ENCODE measurements at places on chromosomes 3 and 15. TPM values are rescaled to one million over a fixed set of nuclear protein-coding genes. Genes with fewer than 3 reads are reported as not detected.

DNA sequence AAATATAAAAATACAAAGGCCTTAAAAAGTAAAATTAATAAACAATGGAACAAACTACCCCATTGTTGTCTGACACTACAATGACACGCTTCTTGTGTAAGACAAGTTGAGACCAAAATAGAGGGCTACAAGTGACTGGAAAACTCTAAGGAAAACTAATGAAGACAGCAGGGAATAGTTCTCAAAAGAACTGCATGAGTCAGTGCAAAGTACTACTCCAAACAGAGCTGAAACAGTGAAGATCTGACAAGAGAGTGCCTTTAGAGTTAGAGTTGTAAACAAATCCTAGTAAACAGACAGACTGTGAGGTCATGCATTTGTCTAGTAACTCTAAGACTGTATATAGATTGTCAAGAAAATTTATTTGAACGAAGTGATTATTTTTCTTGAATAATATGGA, 233.9 kb downstream of the BBX start:
- no peak for DNase-seq

DNA sequence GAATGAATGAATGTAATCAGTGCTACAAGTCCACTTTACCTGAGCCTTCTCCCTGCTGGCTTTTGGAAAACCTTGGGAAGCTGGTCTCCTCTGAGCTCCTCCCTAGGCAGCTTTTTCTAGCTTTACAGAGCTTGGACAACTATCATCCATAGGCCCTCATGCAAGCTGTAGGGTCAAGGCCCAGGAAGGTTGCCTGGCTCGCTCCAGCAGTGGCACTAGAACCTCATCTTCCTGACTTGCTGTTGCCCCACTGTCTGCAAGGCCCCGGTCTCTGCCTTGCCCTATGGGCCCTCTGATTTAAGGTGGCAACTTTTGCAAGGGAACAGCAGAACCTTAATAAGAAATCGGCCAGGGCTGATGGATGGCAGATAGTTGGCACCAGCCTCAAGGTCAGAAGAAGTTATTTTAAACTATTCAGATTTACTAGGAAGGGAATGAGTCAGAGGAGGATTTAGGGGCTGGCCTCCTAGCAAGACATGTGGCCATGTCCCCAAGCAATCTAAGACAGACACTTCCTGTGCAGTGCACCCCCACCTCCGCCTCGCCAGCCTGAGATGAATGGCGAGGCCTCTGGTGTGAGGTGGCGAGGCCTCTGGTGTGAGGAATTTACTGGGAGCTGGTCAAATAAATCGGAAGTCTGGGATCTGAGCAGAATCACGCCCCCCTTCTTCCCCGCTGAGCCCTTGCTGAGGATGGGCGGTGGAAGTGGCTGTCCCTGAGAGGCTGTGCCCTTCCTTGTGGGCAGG, 180.8 kb downstream of the MEGF11 start:
- no peak for DNase-seq

DNA sequence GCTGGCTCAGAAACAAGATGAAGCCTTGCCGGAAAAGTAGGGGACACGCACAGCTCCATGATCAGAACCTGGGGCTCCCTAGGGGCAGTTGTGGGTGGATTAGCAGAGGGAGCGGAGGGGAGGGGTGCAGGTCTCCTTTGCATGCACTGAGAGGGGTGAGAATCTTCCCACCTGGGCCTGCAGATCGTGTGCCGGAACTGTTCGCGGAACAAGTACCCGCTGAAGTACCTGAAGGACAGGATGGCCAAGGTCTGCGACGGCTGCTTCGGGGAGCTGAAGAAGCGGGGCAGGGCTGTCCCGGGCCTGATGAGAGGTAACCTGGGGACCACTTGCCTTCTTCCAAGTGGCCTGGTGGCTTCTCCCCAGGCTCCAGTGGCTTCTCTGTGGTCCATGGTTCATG, 24.5 kb upstream of the NR2C2 start:
- DNase-seq, result no peak

GRCh38 chr3:189683546-189684255, 52.5 kb downstream of the TP63 start:
- no peak for DNase-seq

Gene DTX3L
- 17.3 TPM for total RNA-seq

DNA sequence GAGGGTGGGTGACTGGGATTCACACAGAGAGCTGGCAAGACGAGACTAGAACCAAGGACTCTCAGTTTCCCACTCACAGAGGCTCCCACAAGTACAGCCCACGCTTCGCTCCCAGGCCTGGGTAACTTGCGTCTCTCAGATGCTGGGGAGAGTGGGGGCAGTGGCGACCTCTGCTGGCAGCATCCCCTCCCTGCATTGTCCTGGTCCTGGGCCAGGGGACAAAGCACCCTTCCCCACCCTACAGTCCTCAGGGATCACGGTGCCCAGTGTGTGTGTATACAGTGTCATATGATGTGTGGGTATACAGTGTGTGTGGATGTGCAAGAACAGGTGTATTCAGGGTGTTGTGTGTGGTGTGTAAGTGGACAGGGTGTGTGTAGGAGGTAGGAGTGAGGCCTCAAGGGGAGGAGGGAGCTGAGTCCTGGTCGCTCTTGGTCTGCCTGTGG, 12.8 kb downstream of the VILL start:
- no peak for DNase-seq

DNA sequence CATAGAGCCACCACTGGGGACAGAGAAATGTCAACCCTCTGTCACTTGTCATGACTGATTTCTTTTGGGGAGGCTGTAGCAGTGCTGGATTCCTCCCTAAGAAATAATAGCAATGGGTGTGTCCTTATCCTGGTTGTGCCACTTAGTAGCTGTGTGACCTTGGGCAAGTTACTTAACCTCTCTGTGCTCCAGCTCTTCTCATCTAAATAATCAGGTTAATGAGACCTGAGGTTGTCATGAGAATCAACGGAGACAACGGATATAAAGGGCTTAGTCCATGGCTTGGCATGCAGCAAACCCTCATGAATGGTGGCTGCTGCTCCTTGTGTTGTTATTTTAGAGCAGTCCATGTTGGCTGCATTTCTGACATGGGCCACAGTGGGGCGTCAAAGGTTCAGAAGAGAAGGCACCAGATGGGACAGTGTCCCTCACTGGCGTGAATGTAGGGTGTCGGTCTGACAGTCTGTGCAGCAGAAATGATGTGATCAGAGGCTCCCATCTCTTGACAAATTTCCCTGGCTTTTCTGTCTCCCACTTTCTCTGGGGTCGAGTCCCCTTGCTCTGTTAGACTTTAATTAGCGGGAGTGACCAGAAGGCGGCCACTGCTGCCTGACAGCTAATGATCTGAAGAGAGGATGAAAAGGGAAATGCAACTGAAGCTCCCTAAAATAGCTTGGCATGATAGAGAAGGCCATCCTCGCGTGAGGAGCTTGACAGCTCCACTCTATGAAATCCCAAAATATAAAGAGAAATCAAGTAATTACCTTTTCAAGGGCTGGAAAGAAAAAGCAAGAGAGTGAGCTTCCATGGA, 209.4 kb downstream of the CADPS start:
- DNase-seq, result peak; percentile 72

Gene OGG1
- total RNA-seq, result 22.8 TPM

Gene FMN1
- 15.8 TPM for total RNA-seq

DNA sequence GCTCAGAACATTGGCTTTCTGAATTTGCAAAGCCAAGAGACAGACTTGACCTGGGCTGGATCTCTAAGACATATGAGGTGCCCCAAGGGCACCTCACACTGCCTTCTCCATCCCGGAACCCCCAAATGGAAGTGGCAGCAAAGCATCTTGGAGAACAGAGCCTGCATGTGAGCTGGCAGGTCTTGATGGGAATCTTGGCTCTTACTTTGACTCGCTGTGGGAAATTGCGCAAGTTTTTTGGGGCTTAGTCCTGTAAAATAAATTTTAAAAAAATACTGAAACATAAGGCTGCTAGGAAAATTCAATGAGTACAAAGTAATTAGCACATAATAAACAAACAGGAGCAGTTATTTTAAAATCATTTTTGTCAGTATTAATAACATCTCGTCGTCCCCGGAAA, 13.7 kb upstream of the SEC22A start:
- DNase-seq, result no peak

Gene ADAMTS17
- total RNA-seq, result 18.3 TPM

- no peak for DNase-seq
These were observed 28.6 kb downstream of the MEGF11 start for GRCh38 chr15:66224946-66225345.

Gene ATP2C1
- total RNA-seq, result 78.3 TPM

Gene EPHA3
- total RNA-seq, result 1.8 TPM

Gene USP13
- total RNA-seq, result 5.4 TPM

- DNase-seq, result no peak
These were observed 2.7 kb upstream of the CSTA start for GRCh38 chr3:122322095-122323075.

- DNase-seq, result no peak
These were observed 785 bp upstream of the MYRIP start for GRCh38 chr3:39808467-39809180.

DNA sequence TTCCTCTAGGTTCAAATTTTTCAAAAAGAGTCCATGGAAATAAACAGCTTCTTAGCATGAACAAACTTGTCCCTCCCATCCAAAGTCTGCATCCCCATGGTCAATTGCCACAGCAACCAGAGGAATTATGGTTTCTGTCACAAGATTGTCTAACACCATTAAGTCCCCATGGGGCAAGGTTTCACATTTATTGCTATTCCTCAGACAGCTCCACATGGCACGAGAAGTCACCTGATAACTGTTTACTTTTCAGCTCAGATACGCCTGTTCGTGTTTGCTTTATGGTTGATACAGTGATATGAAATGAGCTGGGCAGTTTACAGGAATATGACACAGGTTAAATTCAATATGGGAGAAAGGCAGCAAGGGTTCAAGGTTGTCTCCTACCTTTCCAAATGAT, 37.9 kb upstream of the MUC13 start:
- DNase-seq, result no peak

- DNase-seq, result no peak
These were observed 1.9 kb downstream of the FSD2 start for GRCh38 chr15:82803793-82804574.

GRCh38 chr3:61778095-61778494, 216.7 kb downstream of the PTPRG start:
- DNase-seq, result no peak

Gene CELF6
- 0.45 TPM for total RNA-seq

DNA sequence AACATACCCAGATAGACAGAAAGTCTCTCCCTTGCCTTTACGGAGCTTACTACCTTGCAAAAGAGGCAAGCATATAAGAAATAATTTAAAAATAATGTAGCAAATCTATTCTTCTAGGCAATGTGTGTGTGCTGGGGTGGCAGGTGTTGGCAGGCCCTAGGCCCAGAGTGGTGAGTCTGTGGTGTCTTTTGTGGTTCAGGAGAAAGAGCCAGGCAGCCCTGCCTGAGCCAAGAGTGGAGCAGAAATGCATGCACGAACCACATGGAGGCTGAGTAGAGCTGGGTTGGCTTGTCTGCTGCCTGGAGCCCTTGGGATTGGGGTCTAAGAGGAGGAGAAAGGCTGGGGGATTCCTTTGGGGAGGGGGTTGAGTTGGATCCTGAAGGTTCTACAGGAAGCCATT, 70.2 kb upstream of the MYZAP start:
- no peak for DNase-seq

Gene CSPG4
- total RNA-seq, result 0.19 TPM

- no peak for DNase-seq
These were observed 25.2 kb upstream of the SLC4A7 start for GRCh38 chr3:27509376-27509775.

- DNase-seq, result no peak
These were observed 116.9 kb upstream of the GADL1 start for GRCh38 chr3:31011380-31011779.

GRCh38 chr3:176953106-176954060, 243.9 kb downstream of the TBL1XR1 start:
- no peak for DNase-seq

Gene ZBTB20
- 14.4 TPM for total RNA-seq

Gene CRABP1
- 20.5 TPM for total RNA-seq

DNA sequence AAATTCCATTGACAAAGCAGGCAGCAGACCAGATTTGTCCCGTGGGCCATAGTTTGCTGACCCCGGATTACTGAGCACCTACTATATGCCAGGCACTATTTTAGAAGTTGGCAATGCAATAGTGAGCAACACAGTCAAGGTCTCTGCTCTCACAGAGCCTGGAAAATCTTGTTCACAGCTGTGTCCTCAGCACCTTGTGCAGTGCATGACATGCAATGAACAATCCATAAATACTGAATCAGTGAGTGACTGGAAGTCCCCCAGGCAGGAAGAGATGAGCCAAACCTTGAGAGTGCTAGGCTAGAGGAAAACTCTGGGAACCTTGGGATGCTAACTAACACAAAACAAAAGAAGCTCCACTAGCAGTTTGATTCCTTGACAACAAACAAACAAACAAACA, 14.4 kb downstream of the TM4SF1 start:
- DNase-seq, result no peak

DNA sequence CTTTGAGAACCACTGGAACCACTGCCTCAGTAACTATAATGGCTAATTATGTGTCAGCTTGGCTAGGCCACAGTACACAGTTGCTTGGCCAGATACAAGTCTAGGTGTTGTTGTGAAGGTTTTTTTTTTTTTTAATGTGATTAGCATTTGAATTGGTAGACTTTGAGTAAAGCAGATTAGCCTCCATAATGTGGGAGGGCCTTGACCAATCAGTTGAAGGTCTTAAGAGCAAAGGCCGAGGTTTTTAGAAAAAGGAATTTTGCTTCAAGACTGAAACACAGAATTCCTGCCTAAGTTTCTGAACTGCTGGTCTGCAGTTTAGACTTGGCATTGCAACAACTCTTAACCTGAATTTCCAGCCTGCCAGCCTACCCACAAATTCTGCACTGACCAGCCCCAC, 451.6 kb upstream of the AZI2 start:
- no peak for DNase-seq

- no peak for DNase-seq
These were observed 17.4 kb downstream of the KAT2B start for GRCh38 chr3:20057612-20058180.

GRCh38 chr3:48411606-48412374, 18.1 kb downstream of the PLXNB1 start:
- DNase-seq, result no peak

GRCh38 chr3:155420881-155421486, 127.5 kb upstream of the STRIT1 start:
- DNase-seq, result no peak

Gene ITGA11
- 0.92 TPM for total RNA-seq

- DNase-seq, result no peak
These were observed 158.3 kb upstream of the CGNL1 start for GRCh38 chr15:57217778-57218598.

Gene ACP3
- total RNA-seq, result 3.5 TPM

Gene PATL2
- total RNA-seq, result 1.0 TPM

- DNase-seq, result no peak
These were observed 56.9 kb upstream of the PHLDB2 start for GRCh38 chr3:111802163-111802625.

DNA sequence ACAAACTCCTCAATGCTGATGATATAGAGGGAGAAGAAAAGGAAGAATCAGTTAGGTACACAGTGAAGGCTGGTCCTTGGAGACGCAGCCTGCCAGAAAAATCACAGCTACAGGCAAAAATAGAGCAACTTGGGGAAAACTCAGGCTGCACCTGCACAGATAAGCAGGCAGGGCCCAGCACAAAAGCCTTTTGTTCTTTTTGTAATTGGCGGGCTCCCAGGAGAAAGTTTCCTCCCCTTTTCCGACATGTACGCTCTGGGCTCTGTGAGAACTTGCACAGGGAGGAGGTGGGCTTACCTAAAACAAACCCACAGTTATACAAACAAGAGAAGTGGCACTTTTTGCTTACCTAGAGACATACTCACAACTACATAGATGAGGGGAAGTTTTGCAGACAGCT, 813.4 kb upstream of the EPHA6 start:
- no peak for DNase-seq

Measured in type B pancreatic cell (in vitro differentiated cells).